ENCODE measurements at places on chromosomes 7 and 10. TPM values are rescaled to one million over a fixed set of nuclear protein-coding genes. Genes with fewer than 3 reads are reported as not detected.

The FAM241B gene
- not detected for polyA plus RNA-seq

The ANXA8 gene
- not detected for polyA plus RNA-seq

The CYP3A4 gene
- polyA plus RNA-seq, result not detected

The ZNF25 gene
- polyA plus RNA-seq, result 4.7 TPM

The TMEM236 gene
- not detected for polyA plus RNA-seq

The OLAH gene
- polyA plus RNA-seq, result not detected

The ATOH7 gene
- 0.23 TPM for polyA plus RNA-seq

The GNGT1 gene
- not detected for polyA plus RNA-seq

The HHEX gene
- polyA plus RNA-seq, result 191 TPM

The HOXA3 gene
- polyA plus RNA-seq, result not detected

The NME8 gene
- polyA plus RNA-seq, result not detected

The AKR1C8 gene
- not detected for polyA plus RNA-seq

The PGAM2 gene
- not detected for polyA plus RNA-seq
